ENCODE measurements at places on chromosomes 7 and 10. TPM values are rescaled to one million over a fixed set of nuclear protein-coding genes. Genes with fewer than 3 reads are reported as not detected.

Gene TAS2R41
- not detected for total RNA-seq

Gene C1GALT1
- total RNA-seq = 555 TPM

Gene ACTA2
- total RNA-seq = 105 TPM

Gene TRIM50
- not detected for total RNA-seq

Gene COL28A1
- 2.6 TPM for total RNA-seq

Gene CUZD1
- total RNA-seq = 2.5 TPM

Gene ITGB8
- total RNA-seq = 7.2 TPM

Gene LLCFC1
- not detected for total RNA-seq

Gene CPXM2
- total RNA-seq = not detected

Gene COX15
- total RNA-seq = 37.7 TPM

Gene LRRC4
- 0.38 TPM for total RNA-seq

Gene NANOS1
- total RNA-seq = 0.45 TPM

Gene ORAI2
- total RNA-seq = 69.7 TPM

Gene LRRC18
- not detected for total RNA-seq

Gene IL6
- total RNA-seq = not detected

Gene PAX4
- total RNA-seq = not detected

Gene PVRIG
- total RNA-seq = not detected

Gene H2BK1
- not detected for total RNA-seq

Gene AQP1
- 0.23 TPM for total RNA-seq

Gene GALNT17
- not detected for total RNA-seq

Gene RBP3
- not detected for total RNA-seq

Gene PLAU
- total RNA-seq = 614 TPM

Gene MKI67
- 54.4 TPM for total RNA-seq

Gene KIAA1549
- total RNA-seq = 3.3 TPM

Gene LFNG
- total RNA-seq = 15.2 TPM

Gene RTKN2
- total RNA-seq = 8.6 TPM

Gene CCDC172
- total RNA-seq = not detected

Gene FAM131B
- total RNA-seq = 1.1 TPM

Gene NUTM2D
- 0.90 TPM for total RNA-seq

Gene CLCN1
- not detected for total RNA-seq

Gene CXCL12
- total RNA-seq = 0.29 TPM

Gene VKORC1L1
- 18.2 TPM for total RNA-seq

Gene ZNF248
- total RNA-seq = 5.4 TPM

Gene STEAP2
- 11.4 TPM for total RNA-seq

All from LHCN-M2 (cell line).